ENCODE measurements at places on chromosomes 12 and 14. TPM values are rescaled to one million over a fixed set of nuclear protein-coding genes. Genes with fewer than 3 reads are reported as not detected.

GRCh38 chr12:25755971-25756260 is 202.6 kb upstream of the RASSF8 start:
- no peak for DNase-seq

DNA sequence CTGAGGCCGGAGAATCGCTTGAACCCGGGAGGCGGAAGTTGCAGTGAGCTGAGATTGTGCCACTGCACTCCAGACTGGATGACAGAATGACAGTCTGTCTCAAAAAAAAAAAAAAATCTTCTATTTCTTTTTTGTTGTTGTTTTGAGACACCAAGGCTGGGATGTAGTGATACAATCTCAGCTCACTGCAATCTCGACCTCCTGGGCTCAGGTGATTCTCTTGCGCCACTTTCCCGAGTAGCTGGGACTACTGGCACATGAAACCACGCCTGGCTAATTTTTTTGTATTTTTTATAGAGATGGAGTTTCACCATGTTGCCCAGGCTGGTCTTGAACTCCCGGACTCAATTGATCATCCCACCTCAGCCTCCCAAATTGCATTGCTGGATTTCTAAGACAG is 7.3 kb upstream of the SNRNP35 start:
- DNase-seq, result no peak

DNA sequence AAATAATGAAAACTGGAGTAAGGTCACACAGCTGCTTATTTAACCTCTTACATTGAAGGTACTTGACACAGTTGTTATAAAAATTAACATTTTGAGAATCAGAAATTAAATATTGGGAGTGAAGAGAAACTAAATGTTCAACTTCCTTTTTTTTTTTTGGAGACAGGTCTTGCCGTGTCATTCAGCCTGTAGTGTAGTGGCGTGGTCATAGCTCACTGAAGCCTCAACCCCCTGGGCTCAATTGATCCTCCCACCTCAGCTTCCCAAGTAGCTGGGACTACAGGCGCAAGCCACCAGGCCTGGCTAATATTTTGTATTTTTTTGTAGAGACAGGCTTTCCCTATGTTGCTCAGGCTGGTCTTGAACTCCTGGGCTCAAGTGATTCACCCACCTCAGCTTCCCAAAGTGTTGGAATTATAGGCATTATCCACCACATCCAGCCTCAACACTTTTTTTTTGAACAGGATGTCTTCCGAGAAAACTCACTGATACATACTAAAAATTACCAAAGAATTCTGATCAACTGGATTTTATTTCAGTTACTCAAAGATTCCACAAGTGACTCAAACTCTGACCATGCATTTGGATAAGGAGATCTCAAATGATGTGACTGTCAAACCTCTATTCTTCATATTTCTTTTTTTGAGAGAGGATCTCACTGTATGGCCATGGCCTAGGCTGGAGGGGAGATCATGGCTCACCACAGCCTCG is 35.4 kb downstream of the SGPP1 start:
- DNase-seq, result no peak

BDKRB1 gene
- total RNA-seq, result not detected

DNA sequence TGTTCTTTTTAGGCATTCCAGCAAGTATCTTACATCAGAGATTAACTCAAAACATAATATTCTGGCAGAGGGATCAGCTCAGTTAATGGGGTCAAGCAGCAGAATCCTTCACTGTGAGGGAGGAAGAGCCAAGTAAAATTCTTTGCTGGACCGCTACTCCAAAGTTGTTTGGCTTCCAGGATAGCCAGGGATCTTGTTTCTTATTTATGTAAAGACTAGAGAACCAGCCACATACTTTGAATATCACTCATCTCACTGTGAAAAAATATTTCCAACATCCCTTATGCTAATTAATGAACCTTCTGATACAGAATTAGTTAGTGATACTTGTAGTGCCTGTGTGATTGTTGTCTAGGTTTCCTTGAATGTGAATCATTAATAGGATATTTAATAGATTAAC is 94.2 kb downstream of the PLEKHA5 start:
- DNase-seq, result no peak

VWF gene
- 0.31 TPM for total RNA-seq
